ENCODE measurements at places on chromosomes 12 and 14.

DNA sequence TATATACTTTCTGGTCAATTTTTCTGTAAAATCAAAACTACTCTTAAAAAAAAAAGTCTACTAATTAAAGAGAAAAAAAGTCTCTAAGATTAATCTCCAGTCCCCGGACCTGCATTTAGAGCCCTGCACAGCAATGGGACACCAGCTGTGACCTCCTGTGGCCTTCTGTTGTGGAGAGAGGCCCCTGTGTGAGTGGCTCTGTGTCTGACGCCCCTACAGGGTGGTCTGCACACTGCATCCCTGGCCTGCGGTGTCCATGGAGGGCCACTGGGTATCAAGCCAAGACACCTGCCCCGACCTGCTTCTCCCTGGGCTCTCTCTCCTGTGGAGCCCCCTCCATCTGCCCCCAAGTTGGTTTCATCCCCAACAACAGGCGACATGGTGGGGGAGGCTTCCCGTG lies 248.0 kb upstream of the DIO3 start:
- DNase-seq = no peak

DNA sequence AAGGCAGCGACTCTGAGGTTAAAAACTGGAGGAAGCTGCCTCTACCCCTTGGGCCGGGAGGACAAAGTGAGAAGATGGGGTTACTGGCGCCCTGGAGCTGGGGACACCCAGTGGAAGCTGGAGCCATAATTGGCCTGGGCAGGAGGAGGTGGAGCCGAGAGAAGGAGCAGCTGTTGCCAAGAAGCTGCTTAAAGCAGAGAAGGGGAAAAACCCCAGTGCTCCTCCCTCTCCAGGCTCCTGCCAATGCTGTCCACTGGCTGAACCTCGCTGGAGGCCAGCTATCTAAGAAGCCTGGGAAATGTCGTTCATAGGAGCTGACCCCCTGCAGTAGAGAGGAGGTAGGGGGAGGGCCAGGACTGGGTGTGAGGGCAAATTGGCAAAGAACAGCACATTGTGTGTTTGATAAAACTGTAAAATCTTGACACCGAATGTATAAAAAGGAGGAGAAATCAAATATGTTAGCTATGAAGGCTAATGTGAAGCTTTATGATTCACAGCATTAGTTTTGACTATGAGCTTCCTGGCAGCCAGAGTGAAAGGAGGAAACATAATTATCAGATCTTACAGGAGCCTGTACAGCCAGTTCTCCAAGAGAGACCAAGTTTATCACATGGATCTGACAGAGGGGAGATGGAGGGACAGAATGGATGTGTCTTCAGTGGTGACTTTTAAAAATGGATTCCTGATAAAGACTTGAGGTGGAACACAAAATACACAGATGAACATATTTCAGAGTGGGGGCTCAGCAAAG lies 9.5 kb downstream of the HHIPL1 start:
- DNase-seq = peak; percentile 75

GRCh38 chr12:57569858-57570257 lies 20.0 kb downstream of the KIF5A start:
- no peak for DNase-seq

- no peak for DNase-seq
Observed at GRCh38 chr12:1250641-1251040, 259.6 kb downstream of the ERC1 start.

- DNase-seq = no peak
Observed at GRCh38 chr12:42648061-42648460, 58.5 kb upstream of the PRICKLE1 start.

DNA sequence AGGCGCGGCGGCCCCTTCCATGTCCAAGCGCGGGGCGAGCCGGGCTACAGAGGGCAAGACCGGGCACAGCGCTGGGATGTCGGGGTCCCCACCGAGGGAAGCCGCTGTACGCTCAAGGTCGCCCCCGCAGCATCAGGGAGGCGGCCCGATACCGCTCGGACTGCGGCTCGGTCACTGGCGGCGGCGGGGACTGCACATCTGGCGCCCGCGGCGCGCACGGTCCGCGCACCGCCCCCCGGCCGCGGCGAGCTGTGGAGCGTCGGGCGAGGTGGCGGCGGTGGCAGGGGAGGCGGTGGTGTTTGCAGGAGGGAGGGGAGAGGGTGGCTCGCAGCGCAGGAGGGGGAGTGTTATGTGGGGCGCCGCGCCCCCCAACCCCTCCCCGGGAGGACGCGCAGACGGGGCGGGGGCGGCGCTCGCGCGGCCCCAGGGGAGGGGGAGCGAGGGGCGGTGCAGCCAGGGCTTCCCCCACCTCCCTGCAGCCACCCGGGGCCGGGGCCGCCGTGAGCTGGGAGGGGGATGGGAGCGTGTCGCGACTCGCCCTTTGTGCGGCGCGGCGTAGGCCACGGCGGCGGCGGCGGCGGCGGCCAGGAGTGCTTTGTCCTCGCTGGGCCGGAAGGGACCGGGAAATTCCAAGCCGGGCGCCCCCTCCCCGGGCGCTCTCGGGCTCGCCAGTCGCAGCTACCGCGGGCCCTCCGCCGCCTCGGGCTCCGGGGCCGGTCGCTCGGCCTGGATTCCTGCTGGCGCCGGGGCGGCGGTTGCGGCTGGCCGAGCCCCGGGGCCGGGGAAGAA lies at the start of gene NUAK1:
TSS of gene NUAK1 (minus strand) at position 322 of the 789 bp plus-strand sequence. CDS start at position 21, 301 bp downstream.
- DNase-seq = peak; percentile 86

GRCh38 chr12:88408823-88409222 lies 171.4 kb downstream of the KITLG start:
- no peak for DNase-seq

- no peak for DNase-seq
Observed at GRCh38 chr12:124194893-124195566, 99.9 kb upstream of the RFLNA start.

DNA sequence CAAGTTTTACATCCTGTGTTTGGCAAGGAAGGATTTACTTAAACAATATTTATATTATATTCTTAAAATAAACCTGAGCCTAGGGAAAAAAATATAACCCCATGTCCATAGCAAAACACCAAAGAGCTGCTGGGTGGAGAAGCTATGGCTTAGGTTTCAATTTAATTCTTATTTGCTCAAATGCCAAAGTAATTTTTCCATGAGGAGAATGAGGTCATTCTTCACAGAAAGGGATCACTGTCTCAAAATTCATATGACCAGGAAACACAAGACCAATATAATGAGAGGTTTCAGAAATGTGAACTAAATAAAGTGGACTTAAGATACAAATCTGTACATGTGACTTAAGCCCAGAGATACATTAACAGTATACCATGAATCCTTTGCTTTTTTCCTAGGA lies 195.0 kb downstream of the PHLDA1 start:
- no peak for DNase-seq

- DNase-seq = peak; percentile 71
Observed at GRCh38 chr14:89543425-89543790, 126.4 kb upstream of the FOXN3 start.

DNA sequence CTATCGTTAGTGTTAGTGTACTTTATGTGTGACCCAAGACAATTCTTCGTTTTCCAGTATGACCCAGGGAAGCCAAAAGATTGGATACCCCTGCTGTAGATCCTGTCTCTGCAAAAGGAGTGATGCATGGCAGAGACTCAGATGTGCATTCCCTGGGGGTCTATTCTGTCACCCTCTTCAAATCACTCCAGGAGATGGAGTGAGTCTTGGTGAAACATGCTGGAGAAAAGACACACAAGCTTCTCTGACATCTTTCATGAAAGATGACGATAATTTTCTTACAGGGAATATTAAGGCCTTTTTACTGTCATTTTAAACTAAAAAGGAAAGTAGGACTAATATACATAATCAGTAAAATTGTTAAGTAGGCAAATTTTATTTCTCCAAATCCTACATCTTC lies 437.9 kb upstream of the SOX5 start:
- no peak for DNase-seq

- no peak for DNase-seq
Observed at GRCh38 chr14:62431496-62431895, 613.8 kb downstream of the KCNH5 start.

DNA sequence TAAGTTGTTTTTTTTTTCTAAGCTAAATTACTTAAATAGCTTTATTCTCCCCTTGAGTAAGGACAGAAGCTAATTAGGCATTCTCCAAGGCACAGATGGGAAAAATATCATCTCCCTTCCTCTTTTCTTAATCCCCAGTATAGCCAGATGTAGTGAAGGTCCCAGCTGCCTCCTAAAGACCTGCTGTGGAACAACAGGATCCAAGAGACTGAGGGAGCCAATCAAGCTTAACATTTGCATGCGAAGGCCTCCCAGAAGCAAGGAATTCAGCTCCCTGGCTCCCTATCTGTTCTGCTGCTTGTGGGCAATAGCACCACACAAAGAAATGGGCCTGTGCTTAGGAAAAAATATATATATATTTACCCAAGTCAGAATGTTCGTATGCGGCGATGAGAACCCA lies 255.2 kb downstream of the SYT1 start:
- no peak for DNase-seq

DNA sequence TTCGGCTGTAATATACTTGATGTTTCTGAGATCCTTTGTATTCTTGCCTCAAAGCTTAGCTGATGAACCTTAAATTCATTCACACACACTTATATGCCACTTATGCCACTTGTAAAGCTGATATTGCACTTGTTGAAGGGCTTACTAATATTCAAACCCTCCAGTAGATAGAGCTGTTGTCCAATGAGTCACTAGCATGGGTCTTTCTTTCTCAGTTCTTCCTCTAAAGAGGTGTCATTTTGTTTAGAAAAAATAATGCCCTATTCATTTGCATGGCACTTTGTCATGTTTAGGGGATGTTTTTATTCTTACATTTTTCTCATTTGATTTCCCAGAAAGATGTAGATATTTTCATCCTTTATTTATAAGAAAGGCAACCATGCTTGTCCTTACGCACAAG lies 56.4 kb downstream of the MON2 start:
- no peak for DNase-seq

- DNase-seq = no peak
Observed at GRCh38 chr12:59890896-59891579, 295.2 kb downstream of the SLC16A7 start.
